ENCODE measurements at places on chromosomes 13 and 19. TPM values are rescaled to one million over a fixed set of nuclear protein-coding genes. Genes with fewer than 3 reads are reported as not detected.

GRCh38 chr19:10113592-10113963, 2.1 kb downstream of the P2RY11 start:
- DNase-seq: no peak

The SLC10A2 gene
- total RNA-seq: not detected

The GRK1 gene
- 1.8 TPM for total RNA-seq

- DNase-seq: no peak
These were observed 32.2 kb downstream of the RCBTB2 start for GRCh38 chr13:48500652-48501197.

- no peak for DNase-seq
These were observed 4.9 kb downstream of the RCBTB2 start for GRCh38 chr13:48527955-48528354.

GRCh38 chr19:18814063-18814462, 17.7 kb upstream of the UPF1 start:
- DNase-seq: no peak
